Activated T-cell treated with anti-CD3 and anti-CD28 coated beads, Interleukin-2, amount 50 U/mL, for 72 hours (primary cell): ENCODE measurements at places on chromosomes 11 and 22. TPM values are rescaled to one million over a fixed set of nuclear protein-coding genes. Genes with fewer than 3 reads are reported as not detected.

The SCN2B gene
- not detected for total RNA-seq

The CNGA4 gene
- total RNA-seq: 0.46 TPM

The ADORA2A gene
- 41.2 TPM for total RNA-seq

DNA sequence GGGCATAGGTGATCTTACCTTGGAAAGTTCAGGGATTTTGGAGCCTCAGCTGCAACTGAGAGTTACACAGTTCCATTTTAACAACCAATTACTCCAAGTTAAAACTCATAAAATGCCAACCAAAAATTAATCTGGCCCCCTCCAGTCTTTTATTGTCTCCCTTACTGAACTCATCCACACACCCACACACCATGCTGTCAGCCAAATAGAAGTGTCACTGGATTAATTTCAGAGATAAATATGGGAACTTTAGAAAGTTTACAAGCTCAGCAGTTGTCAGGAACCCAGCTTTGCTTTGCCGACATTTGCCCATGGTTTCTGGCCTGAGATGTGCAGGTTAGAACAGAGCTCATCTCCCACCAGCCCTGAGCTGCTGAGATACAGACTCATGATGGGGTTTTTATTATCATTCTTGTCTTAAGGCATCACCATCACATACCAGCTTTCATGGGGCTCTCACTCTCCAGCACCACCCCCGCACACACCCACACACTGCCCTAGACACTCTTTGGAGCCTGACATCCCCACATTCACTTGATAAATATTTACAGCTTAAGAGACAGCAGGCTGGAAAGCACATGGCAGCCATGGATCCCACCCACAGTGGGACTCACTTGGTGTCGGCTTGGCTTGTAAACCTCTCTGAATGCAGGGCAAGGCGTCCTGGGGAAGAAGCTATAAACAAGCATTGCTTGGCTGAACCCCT is 23.7 kb upstream of the CTR9 start:
- DNase-seq: no peak

The GRAMD1B gene
- 64.0 TPM for total RNA-seq

DNA sequence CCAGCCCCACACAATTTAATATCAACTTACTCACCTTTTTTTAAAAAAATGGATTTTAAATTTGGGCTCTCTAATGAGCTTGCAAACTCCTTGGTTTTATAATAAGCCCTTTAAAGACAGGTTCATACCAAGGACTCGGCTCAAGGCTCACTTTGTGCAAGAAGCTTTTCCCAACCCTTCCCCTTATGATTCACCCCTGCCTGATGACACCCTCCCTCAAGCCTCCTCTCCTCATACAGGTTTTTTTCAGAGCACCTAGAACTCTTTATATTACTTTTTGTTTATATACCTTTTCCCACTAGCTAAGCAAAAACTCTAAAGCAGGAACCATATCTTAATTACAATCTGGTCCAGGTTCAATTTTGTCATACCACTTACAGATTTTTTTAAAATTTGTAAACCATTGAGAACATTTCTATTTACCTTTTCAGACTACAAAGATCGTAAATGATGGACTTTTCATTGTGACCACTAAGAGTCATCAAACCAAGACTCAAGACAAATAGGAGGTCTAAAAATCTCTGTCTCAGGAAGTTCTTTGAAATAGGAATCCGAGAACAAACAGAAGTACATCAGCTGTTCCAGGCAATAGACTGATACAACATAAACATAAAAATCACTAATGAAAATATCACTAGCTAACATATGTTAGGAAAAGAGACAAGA is 13.1 kb upstream of the EXPH5 start:
- DNase-seq: no peak

DNA sequence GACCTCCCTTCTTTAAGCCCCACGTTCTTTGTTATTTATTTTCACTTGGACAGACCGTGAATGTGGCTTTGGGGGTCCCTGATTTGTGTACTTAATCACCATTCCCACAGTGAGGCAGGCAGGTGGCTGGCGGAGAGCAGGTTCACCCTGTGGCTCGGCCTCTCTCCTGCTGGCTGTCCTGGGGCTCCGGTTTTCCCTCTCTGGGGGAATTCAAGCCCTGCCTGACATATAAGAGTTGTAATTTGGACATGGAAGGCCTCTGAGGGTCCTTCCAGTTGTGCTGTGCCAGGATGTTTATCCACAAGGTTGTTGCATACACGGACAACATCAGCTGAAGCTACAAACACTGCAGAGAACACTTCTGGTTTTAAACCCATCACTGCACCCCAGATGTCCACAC is 824.5 kb downstream of the TBC1D22A start:
- no peak for DNase-seq

GRCh38 chr11:8477680-8478079 is 116.3 kb downstream of the STK33 start:
- no peak for DNase-seq

GRCh38 chr11:93249459-93250220 is 51.8 kb upstream of the SLC36A4 start:
- DNase-seq: no peak

The POU2AF3 gene
- total RNA-seq: 0.32 TPM

DNA sequence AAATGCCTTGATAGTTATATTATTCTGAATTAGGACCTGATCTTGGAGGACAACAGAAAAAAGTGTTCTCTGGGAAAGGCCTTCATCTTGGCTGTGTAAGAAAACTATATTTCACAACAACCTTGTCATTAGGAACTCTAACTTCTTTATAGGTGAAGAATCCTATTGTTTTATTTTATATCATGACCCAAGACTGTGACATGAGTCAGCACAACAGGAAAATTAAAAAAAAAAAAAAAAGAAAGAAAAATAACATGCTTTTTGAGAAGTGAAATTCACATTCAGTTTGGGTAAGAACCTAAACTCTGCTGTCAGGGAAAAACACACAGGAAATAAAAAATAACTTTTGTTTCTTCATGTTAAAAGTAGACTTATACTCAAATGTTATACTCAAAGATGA is 11.7 kb upstream of the FOLR2 start:
- no peak for DNase-seq

The APLP2 gene
- 37.8 TPM for total RNA-seq

- no peak for DNase-seq
These were observed 4.5 kb downstream of the FOXR1 start for GRCh38 chr11:118975771-118976709.

The HEPHL1 gene
- total RNA-seq: not detected

- DNase-seq: no peak
These were observed 30.4 kb downstream of the OR10A6 start for GRCh38 chr11:7900686-7901085.

DNA sequence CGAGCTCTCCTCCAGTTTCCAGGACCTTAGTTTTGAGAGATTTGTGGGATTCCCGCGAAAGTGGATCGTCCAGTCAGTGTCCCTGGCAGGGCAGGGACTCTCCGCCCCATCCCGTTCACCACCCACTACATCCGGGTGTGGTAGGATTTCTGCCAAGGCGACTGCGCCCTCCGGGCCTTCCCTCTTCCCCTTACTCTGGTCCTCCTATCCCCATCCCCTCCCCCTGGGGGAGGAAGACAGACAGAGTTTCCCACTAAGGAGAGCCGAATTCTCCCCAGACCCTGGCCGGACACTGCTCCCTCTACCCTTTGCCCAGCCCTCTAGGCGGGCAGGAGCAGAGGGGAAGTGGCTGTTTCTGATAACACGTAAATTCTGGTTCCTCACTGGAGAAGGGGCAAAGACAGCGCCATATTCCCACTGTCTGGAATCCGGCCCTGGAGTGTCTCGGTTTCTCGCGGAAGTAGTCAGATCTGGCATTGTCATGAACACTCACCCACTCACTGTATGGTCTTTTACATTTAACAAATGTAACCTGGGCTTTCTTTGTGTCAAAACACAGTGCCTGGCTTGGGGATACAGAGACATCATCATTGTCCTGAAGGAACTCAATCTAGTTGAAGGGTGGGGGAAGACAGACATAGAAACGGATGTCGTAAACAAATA is 1.1 kb upstream of the NECTIN1 start:
- no peak for DNase-seq

DNA sequence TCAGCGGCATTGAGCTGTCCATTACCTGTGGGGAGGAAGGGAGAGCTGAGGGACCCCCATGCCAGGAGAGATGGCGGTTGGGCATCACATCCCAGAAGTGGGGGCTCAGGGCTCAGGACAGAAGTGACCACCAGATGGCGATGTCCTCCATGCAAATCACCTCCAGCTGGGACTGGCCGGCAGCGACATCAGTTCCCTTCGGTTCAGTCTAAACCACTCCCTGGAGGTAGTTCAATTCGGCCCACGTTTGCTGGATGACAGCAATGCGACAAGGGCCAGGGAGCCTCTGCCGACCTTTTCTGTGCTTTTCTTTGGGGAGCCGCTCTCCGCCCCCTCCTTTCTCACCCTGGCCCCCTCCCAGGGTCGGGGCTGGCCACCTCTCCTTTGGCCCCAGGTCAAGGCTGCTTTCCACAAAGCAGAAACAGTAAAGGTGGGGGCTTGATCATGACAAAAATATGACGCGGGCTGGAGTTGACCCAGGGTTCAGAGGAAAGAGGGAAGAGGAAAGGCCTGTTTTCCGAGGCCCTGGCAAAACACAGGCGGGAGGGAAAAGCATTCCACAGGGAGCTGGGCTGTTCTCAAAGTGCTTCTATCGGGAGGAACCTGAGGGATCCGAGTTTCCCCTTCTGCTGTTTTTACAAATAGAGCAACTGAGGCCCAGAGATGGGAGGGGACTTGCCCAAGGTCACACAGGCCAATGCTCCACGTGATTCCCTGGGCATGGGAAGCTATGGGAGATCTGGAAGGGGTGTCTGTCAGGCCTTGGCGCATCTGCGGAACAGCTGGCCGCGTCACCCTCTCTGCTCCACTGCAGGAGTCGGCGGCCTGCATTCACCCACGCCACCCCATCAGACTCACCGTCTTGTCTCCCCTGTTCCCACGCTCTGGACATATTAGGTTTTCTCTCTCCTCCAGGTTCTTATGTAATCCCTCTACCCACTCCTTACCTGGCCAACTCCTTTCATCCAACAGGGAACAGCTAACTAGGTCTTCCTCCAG is 54.7 kb downstream of the FBXO7 start:
- peak; percentile 70 for DNase-seq

The YAP1 gene
- total RNA-seq: 0.63 TPM

DNA sequence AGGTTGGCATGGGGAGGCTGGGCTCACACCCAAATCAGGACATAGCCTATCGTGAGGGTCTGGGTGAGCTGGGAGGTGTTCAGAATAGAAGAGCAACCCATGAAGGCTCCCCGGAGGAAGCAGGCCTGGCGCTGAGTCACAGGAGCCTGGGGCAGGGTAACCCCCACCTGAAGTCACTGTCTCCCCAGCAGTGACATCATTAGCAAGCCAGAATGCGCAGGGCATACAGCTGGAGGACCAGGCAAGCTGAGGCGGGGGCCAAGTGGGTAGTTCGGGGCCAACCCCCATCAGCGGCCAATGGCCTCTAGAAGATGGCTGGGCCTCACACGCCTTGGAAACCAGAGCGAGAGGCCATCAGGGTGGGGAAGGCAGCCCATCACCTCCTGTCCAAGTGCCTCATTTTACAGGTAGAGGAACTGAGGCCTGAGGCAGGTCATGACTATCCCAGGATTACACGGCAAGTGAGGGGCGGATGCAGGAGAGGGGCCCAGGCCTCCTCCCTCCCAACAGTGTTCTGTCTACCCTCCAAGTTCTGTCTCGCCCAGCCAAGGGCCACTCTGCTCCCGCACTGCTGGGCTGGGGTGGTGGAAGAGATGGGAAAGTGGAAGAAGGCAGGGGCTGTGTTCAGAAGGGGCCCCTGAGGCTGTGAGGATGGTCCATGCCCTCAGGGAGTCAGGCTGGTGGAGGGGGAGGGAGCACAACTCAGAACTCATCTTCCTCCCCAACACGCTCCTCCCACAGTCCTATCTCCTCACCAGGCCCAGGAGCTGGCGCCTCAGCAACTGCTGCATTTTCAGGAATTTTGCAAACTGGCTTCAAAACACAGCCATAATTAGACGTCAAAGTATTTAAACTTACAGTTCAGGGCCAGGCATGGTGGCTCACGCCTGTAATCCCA is 24.6 kb downstream of the RPL3 start:
- DNase-seq: no peak

GRCh38 chr22:23305321-23305910 is 125.1 kb downstream of the BCR start:
- no peak for DNase-seq

The TTC36 gene
- 1.4 TPM for total RNA-seq

The MUC5AC gene
- total RNA-seq: not detected

DNA sequence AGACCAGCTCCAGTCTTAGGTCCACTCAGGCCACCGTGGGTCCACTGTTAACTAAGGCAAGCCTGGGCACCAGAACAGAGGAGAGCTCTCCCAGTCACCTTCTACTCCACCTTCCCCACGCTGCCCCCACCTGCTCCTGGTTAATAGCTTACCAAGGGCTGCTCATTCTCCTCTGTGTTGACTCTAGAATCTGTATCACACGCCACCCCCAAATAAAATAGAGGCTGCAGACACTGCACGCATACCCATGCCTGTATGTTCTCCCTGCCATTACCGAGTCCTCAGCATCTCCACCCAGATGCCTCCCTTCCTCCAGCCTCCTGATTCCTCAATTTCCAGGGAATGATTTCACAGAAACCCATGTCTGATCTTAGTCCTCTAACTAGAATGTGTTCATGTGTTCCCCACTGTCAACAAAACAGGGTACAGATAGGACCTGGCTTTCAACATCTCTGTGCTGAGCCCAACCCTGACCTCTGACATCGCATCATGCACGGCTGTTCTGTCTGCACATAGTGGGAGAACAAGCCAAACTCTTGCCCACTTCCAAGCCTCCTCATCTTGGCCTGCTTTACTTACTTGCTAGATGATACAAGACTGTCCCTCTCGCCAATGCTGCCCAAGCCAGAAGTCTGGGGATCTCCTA is 49.8 kb downstream of the SMCO4 start:
- DNase-seq: no peak

DNA sequence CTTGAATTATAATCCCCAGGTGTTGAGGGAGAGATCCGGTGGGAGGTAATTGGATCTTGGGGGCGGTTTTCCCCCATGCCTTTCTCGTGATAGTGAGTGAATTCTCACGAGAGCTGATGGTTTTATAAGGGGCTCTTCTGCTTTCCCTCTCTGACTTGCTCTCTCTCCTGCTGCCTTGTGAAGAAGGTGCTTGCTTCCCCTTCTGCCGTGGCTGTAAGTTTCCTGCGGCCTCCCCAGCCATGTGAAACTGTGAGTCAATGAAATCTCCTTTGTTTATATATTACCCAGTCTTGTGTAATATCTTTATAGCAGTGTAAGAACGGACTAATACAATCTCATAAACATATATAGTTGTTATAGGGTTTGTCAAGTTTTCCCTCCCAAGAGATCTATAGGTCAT is 32.8 kb downstream of the KCNE3 start:
- no peak for DNase-seq
